CD4-positive, CD25-positive, alpha-beta regulatory T cell (primary cell): ENCODE measurements at places on chromosomes 13 and 19. TPM values are rescaled to one million over a fixed set of nuclear protein-coding genes. Genes with fewer than 3 reads are reported as not detected.

DNA sequence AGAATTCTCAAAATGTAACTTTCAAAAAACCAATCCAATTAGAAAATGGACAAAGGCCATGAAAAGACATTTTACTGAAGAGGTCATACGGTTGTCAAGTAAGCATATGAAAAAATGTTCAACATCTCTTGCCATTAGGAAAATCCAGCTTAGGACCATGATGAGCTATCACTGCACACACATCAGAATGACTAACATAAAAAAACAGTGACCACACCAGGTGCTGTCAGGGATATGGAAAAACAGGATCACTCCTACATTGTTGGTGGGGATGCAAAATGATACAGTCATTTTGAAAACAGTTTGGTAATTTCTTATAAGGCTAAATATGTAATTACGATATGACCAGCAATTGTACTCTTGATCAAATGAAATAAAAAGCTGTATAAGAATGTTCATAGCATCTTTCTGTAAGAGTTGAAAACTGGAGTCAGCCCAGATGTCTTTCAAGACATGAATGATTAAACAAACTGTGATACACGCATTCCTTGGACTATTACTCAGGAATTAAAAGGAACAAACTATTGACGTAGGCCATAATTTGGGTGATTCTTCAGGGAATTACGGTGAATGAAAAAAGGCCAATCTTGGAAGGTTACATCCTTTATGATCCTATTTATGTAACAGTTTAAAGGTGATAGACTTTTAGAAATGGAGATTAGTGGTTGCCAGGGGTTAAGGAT is 26.9 kb upstream of the RCBTB2 start:
- no peaks in the 10 kb centered on the region for H3K27me3 ChIP-seq
- no peak for DNase-seq
- no peaks in the 10 kb centered on the region for H3K36me3 ChIP-seq
- no peak overlapping the region for H3K27ac ChIP-seq
- H3K4me3 ChIP-seq, result no peak overlapping the region

The SMIM44 gene
- polyA plus RNA-seq, result not detected

DNA sequence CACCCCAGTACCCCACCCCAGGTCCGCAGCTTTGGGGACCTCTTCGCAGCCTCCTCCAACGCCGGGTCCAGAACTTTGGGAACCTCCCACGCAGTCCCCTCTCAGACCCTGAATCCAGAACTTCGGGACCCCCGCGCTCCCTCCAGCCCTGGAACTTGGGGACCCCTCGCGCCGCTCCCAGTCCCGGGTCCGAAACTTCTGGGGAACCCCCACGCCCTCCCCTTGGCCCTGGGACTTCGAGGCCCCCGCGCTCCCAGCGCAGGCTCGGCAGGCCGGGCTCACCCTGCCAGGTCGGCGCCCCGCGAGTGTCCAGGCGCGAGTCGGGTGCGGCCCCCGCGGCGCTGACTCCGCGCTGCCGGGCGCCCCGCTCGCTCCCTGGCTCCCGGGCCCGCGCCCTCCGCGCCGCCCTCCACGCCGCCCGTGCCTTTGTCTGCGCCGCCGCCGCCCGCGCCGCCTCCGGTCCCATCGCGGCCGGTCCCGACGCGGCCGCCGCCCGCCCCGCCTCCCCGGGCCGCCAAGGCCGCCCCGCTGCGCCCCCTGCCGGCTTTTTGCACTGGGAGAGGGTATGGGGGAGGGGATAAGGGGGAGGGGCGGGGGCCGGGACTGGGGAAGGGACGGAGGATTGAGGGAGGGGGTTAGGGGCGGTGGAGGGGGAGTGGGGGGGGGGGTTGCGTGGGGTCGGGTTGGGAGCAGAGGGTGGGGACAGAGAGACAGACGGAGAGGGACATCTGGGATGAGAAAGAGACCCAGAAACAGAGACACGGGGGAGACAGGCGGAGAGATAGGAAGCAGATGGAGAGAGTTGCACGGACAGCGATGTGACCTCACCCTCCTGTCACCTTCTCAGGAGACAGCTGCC is at the start of gene HOMER3:
TSS of gene HOMER3 (minus strand) at position 449 of the 859 bp plus-strand sequence. CDS start 2,235 bp downstream, outside the sequence.
- no peak within 1 kb of the TSS for H3K4me3 ChIP-seq
- no peaks in the 10 kb centered on the region for H3K27me3 ChIP-seq
- H3K4me1 ChIP-seq, result peaks cover 11% of the 10 kb centered on the region
- DNase-seq, result peak; percentile 52
- H3K36me3 ChIP-seq, result no peaks in the 10 kb centered on the region
- H3K27ac ChIP-seq, result no peak within 1 kb of the TSS

DNA sequence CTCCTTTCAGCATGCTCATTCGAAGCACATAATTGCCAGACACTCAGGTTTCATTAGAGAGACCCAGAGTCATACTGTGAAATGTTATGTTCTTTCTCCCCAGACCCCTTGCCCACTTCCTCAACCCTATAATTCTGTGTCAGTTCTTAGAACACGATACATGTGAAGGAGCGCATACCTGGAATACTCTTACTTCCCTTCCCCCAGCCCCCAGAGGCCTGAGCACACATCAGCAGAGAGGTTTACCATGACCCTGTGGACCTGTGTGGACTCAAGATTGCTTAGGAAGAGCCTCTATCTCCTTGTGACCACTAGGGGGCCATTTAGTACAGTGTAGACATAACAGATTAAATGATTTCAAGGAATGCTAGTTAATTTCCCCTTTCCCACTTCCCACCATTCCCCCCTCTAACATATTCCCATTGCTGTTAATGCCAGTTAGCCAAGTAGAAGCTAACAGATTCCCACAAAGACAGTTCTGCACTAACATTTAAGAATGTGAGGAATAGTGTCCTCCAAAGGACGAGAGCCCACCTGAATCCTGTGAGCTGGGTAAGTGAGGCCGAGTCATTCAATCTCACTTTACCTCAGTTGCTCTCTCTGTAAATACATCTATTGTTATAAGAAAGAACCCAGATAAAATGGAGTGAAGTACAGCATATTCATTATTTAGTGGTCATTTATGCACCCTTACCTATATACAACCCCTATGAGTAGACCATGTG is 154.2 kb upstream of the MAB21L1 start:
- no peaks in the 10 kb centered on the region for H3K4me1 ChIP-seq
- H3K27ac ChIP-seq, result no peak overlapping the region
- no peaks in the 10 kb centered on the region for H3K27me3 ChIP-seq

- no peaks in the 10 kb centered on the region for H3K27me3 ChIP-seq
- no peak for DNase-seq
- no peak overlapping the region for H3K4me3 ChIP-seq
- no peaks in the 10 kb centered on the region for H3K4me1 ChIP-seq
Measured at GRCh38 chr19:755063-755462, 4.2 kb downstream of the MISP start.
